ENCODE measurements at places on chromosomes 6 and 20.

GRCh38 chr6:88111991-88112390, 54.2 kb downstream of the CNR1 start:
- DNase-seq = no peak
- H3K27me3 ChIP-seq = no peaks in the 10 kb centered on the region
- no peak overlapping the region for H3K4me3 ChIP-seq
- no peak overlapping the region for H3K27ac ChIP-seq

- no peak overlapping the region for H3K4me3 ChIP-seq
- no peaks in the 10 kb centered on the region for H3K36me3 ChIP-seq
- no peaks in the 10 kb centered on the region for H3K4me1 ChIP-seq
Measured at GRCh38 chr6:145244349-145245100, 490.8 kb downstream of the EPM2A start.

DNA sequence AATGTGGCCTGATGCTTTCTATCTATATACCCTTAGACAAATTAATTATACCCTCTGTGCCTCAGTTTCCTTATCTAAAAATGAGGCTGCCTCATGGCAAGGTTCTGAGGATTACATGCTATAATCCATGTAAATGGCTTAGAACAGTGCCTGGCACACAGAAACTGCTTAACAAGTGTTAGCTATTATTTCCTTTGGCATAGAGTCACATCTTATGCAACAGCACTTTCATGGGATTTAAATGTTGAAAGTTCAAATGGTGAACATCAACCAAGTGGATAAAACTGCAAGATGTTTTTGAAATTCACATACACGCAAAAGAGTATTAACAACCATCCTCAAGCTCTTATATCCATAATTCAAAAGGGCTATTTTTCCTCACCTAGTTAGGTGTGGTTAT, 202.8 kb upstream of the JAG1 start:
- no peaks in the 10 kb centered on the region for H3K27me3 ChIP-seq
- no peak overlapping the region for H3K27ac ChIP-seq
- DNase-seq = no peak
- H3K36me3 ChIP-seq = no peaks in the 10 kb centered on the region

- no peak overlapping the region for H3K27ac ChIP-seq
- peaks cover 6% of the 10 kb centered on the region for H3K27me3 ChIP-seq
- H3K4me1 ChIP-seq = no peaks in the 10 kb centered on the region
- H3K36me3 ChIP-seq = no peaks in the 10 kb centered on the region
- H3K4me3 ChIP-seq = no peak overlapping the region
Measured at GRCh38 chr6:17161076-17161475, 59.2 kb downstream of the STMND1 start.

- DNase-seq = no peak
- peaks cover 2% of the 10 kb centered on the region for H3K27me3 ChIP-seq
- H3K36me3 ChIP-seq = peaks cover 12% of the 10 kb centered on the region
- H3K4me3 ChIP-seq = peak overlapping the region; percentile 86
Measured at GRCh38 chr6:166341464-166341863, 881 bp downstream of the SFT2D1 start.

- peaks cover 21% of the 10 kb centered on the region for H3K27me3 ChIP-seq
- H3K36me3 ChIP-seq = no peaks in the 10 kb centered on the region
- H3K4me1 ChIP-seq = peaks cover 6% of the 10 kb centered on the region
- H3K4me3 ChIP-seq = no peak overlapping the region
- no peak for DNase-seq
Measured at GRCh38 chr6:79941489-79942151, 5.7 kb downstream of the ELOVL4 start.

- no peak overlapping the region for H3K27ac ChIP-seq
- peaks cover 13% of the 10 kb centered on the region for H3K4me1 ChIP-seq
- DNase-seq = no peak
- no peak overlapping the region for H3K4me3 ChIP-seq
- H3K27me3 ChIP-seq = no peaks in the 10 kb centered on the region
- peaks cover 2% of the 10 kb centered on the region for H3K36me3 ChIP-seq
Measured at GRCh38 chr6:14537030-14537429, 419.5 kb downstream of the CD83 start.

DNA sequence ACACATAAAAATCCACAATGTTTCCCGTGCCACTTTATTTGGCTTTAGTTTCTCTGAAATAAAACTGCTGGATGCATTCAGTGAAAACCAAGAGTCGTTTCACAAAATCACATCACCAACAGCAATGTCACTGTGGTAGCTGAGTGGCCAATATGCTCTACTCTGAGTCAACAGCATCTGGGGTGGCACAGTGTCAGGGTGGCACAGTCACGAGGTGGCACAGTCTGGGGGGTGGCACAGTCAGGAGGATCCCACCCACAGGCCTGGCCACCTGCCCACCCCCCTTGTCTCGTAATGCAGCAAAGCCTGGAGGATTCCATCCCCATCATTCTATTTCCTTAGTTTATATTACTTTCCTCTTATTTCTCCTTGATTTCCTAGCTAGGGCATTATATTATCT, 87.0 kb downstream of the ANKRD60 start:
- DNase-seq = no peak
- no peaks in the 10 kb centered on the region for H3K4me1 ChIP-seq
- H3K27me3 ChIP-seq = peaks cover 3% of the 10 kb centered on the region
- no peak overlapping the region for H3K27ac ChIP-seq
- H3K4me3 ChIP-seq = no peak overlapping the region
- no peaks in the 10 kb centered on the region for H3K36me3 ChIP-seq

DNA sequence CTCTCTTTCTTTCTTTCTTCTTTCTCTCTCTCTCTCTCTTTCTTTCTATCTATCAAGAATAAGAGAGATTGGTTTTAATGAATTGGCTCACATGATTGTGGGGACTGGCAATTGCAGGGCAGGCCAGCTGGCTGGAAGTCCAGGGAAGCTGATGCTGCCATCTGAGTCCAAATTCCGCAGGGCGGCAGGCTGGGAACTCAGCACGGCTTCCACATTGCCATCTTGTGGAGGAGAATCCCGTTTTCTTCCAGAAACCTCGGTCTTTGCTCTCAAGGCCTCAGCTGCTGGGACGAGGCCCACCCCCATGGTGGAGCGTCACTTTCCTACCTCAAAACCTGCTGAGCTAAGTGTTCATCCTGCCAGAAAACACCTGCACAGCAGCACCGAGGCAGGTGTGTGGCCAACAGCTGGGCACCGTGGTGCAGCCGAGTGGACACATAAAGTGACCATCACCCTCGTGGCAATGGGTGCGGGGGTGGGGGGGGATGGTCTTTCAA, 58.8 kb upstream of the SLCO4A1 start:
- peaks cover 33% of the 10 kb centered on the region for H3K27me3 ChIP-seq
- no peak for DNase-seq
- H3K36me3 ChIP-seq = no peaks in the 10 kb centered on the region
- H3K27ac ChIP-seq = no peak overlapping the region
- H3K4me3 ChIP-seq = no peak overlapping the region

GRCh38 chr20:22795871-22796270, 211.5 kb upstream of the FOXA2 start:
- no peaks in the 10 kb centered on the region for H3K36me3 ChIP-seq
- H3K4me3 ChIP-seq = no peak overlapping the region
- no peaks in the 10 kb centered on the region for H3K4me1 ChIP-seq
- no peaks in the 10 kb centered on the region for H3K27me3 ChIP-seq
- no peak overlapping the region for H3K27ac ChIP-seq
- DNase-seq = no peak

DNA sequence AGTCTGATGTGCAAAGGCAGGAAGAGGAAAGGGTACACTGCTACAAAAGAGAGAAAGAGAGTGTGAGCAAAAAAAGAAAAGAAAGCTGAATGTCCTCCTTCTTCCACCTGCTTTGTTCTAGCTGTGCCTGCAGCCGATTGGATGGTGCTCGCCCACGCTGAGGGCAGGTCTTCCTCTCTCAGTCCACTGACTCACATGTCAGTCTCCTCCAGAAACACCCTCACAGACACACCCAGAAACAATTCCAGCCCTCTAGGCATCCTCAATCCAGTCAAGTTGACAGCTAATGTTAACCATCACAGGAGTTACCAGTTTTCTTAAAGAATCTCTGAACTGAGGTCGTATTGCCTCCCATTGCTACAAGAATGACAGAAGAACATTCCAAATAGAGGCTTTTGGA, 411.9 kb upstream of the SASH1 start:
- no peaks in the 10 kb centered on the region for H3K27me3 ChIP-seq
- H3K4me3 ChIP-seq = no peak overlapping the region
- no peaks in the 10 kb centered on the region for H3K36me3 ChIP-seq
- no peak overlapping the region for H3K27ac ChIP-seq

GRCh38 chr6:14231071-14231483, 113.5 kb downstream of the CD83 start:
- H3K36me3 ChIP-seq = peaks cover 12% of the 10 kb centered on the region
- no peak for DNase-seq
- H3K27ac ChIP-seq = no peak overlapping the region
- peaks cover 13% of the 10 kb centered on the region for H3K4me1 ChIP-seq
- H3K27me3 ChIP-seq = no peaks in the 10 kb centered on the region
- no peak overlapping the region for H3K4me3 ChIP-seq

- no peak overlapping the region for H3K27ac ChIP-seq
- H3K4me3 ChIP-seq = no peak overlapping the region
- no peaks in the 10 kb centered on the region for H3K4me1 ChIP-seq
- no peak for DNase-seq
- H3K27me3 ChIP-seq = no peaks in the 10 kb centered on the region
Measured at GRCh38 chr20:61643656-61644377, 391.8 kb downstream of the CDH4 start.

GRCh38 chr6:75830959-75831885, 82.2 kb downstream of the MYO6 start:
- H3K36me3 ChIP-seq = no peaks in the 10 kb centered on the region
- no peak overlapping the region for H3K4me3 ChIP-seq
- peak; percentile 48 for DNase-seq
- no peak overlapping the region for H3K27ac ChIP-seq

DNA sequence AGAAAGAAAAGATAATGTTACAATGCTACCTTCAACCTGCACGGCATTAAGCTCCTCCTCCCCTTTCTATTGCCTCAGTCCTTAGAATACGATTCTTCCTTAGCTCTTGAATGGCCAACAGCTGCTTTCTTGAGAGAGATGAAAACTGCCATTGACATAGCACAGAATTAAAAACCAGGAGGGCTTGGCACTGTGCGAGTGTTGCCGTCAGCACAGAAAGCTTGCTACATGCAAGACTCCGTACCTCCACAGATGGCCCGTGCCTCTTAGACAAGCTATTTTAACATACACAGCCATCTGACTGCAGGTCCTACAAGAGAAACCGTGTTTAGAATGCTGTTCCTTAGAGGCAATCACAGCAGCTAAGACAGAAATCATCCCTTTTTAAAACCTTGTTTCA, 51.7 kb downstream of the ALDH5A1 start:
- H3K36me3 ChIP-seq = no peaks in the 10 kb centered on the region
- peaks cover 5% of the 10 kb centered on the region for H3K4me1 ChIP-seq
- no peak overlapping the region for H3K27ac ChIP-seq
- H3K4me3 ChIP-seq = no peak overlapping the region

DNA sequence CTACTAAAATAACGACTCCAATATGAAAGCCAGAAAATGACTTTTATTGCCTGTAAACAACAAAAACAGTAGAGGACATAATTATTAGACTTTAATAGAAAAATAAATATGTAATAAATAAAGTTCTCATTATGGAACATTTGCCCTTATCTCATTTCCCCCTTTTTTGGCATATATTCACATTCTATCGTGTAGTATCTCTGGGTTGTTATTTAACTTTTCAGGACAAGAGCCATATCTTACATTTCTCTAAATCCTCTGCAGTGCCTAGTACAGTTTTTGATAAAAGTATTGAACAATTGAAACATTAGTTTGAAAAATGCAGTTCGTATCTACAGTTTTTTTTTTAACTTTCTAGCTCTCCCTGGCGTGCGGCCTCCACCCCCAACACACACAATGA, 442.0 kb upstream of the SOX4 start:
- DNase-seq = no peak
- H3K27ac ChIP-seq = no peak overlapping the region
- H3K36me3 ChIP-seq = no peaks in the 10 kb centered on the region
- H3K27me3 ChIP-seq = no peaks in the 10 kb centered on the region

GRCh38 chr20:16752082-16752481, 3.9 kb downstream of the OTOR start:
- no peaks in the 10 kb centered on the region for H3K36me3 ChIP-seq
- H3K4me1 ChIP-seq = peaks cover 2% of the 10 kb centered on the region
- no peak for DNase-seq
- H3K27me3 ChIP-seq = peaks cover 55% of the 10 kb centered on the region

DNA sequence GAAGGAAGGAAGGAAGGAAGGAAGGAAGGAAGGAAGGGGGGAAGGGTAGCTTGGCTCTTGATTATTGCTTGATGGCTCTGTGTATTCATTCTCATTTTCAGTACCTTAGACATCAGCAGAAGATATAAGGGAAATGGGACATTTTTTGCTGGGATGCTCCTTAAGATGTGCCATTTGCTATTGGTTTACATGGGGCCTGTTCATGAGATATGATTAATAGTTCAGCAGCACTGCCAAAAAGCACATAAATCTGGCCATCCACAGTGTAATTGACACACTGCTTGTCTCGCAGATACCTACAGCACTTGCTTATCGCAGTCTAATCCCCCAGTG, 137.5 kb upstream of the JARID2 start:
- H3K27me3 ChIP-seq = peaks cover 3% of the 10 kb centered on the region
- DNase-seq = no peak

DNA sequence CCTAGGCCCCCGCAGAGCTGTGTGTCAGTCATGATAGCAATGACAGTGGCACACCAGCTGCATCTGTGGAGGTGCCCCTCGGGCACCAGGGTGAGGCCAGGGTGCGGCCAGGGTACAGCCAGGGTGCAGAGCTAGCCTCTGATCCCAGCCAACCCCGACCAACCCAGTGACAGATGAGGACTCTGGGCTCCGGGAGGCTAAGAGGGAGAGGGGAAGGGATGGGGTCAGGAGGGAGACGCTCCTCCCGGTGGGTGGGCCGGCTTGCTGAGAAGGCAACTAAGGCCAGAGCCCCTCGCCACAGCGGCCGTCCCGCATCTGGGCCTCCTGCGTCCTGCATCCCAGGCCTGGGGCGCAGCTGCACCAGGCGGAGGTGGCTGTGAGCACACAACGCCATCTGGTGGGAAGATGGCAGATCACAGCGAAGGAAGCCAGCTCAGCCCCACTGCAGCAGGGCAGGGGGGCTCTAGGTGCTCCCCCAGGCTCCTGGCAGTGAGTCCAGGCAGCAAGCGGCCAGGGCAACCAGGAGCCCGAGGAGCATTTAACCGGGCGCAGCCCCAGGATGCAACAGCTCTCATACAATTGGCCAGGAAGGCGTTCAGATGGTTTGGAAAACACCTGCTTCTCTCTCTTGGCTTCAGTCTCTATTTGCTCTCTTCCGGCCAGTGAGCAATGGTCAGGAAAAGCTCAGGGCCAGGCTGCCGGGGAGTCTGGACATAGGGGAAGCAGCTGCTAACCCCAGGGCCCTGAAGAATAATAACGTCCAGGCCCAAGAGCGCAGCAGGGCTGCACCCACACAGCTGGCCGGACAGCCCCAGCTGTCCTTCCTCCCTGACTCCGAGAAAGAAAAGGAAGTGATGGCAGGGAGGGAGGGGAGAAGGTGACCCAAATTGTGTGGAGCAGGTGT, 169.4 kb downstream of the TAF4 start:
- no peaks in the 10 kb centered on the region for H3K27me3 ChIP-seq
- H3K27ac ChIP-seq = no peak overlapping the region
- no peak overlapping the region for H3K4me3 ChIP-seq
- DNase-seq = no peak
- no peaks in the 10 kb centered on the region for H3K4me1 ChIP-seq

- H3K4me1 ChIP-seq = peaks cover 14% of the 10 kb centered on the region
- no peak for DNase-seq
- no peak overlapping the region for H3K4me3 ChIP-seq
- no peaks in the 10 kb centered on the region for H3K36me3 ChIP-seq
- H3K27me3 ChIP-seq = peaks cover 48% of the 10 kb centered on the region
Measured at GRCh38 chr6:41302638-41303037, 16.2 kb upstream of the TREM1 start.

Data from T-helper 2 cell treated with Interferon-gamma antibody and Interleukin-4, amounts not matched to agents 5 μg/mL and 100 μg/mL, for 36 hours (primary cell).